Activated CD4-positive, alpha-beta memory T cell treated with anti-CD3 and anti-CD28 coated beads for 36 hours (primary cell): ENCODE measurements at places on chromosomes 6 and 20.

DNA sequence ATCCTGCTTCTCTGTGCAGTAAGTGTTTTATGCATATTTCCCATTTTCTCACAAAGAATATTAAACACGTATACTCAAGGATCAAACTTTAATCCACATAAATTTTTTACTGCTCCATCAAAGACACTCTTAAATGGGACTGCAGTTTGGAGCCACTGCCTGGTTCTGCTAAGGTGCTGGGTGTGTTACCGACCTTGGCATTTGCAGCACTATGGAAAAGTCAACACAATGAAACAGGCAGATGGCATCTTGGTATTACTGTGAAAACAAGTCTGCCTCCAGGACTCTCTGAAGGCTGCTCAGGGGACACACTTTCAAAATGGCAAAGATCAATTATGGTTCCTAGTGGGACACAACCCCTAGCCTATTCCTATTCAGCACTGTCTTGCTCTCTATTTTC lies 17.3 kb upstream of the HLA-G start:
- no peak for DNase-seq

DNA sequence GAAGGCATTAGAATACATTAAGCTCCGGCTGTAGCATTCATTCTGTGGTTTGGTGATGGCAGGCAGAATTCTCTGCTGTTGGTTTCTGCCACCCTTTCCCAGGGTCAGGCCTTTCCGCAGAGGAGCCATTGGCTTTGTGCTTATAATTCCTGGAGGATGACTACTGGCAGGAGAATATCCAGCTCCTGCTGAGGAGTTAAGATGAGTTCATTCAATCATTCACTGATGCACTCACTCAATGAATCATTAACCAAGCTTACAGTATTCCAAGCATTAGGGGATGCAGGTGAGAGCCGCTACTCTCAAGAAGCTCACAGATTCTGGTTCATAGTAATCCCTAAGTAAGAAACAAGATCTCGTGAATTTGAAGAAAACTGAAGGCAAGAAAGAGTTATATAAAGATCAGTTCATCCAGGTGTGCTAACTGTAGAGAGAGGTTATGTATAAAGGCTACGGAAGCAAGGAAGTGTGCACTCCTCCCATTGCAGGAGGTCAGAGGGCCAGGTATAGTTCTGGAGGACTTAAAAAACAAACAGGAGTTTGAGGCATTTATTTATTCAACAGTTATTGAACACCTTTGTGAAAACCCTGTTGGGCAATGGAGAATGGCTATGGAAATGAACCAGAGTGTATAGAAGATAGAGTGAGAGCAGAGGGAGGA lies 75.5 kb downstream of the HMGN3 start:
- no peak for DNase-seq

DNA sequence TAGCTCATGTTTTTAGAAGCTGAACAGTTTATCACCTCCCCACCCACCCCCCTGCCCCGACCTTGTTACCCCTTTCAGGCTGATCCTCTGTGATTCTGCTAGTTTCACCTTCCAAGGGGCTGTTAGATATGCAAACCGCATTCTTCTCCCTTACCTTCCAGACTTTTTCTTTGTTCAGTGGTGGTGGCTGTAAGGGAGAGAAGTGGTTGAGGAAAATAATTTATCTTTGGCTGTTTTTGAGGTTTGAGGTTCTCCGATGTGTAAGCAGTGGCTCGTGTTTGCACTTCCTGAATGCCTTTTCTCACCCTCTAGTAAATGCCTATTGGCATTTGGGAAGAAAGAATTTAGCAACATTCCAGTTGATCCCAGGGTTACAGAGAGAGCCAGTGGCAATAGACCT lies 69.4 kb upstream of the KCNG1 start:
- DNase-seq: no peak

DNA sequence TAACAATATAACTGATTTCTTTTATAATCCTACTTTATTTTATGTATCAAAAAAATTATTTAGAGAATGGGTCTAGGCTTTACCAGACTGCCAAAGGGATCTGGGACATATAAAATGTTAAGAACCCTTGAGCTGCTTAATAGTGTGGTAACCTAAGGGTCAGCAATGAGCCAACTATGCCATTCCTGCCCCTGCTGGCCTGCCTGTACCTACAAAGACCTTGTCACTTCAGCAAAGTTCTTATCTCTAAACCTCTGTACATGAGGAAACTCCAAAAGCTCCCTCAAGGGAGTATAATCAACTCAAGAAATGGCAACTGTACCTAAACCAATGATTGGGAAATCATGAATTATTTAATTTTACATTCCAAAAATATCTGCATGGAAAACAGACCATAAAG lies 266.9 kb downstream of the PKHD1 start:
- no peak for DNase-seq

- no peak for DNase-seq
Measured at GRCh38 chr20:45325371-45325770, 17.3 kb upstream of the MATN4 start.

GRCh38 chr20:5539691-5540090 lies 210.5 kb upstream of the SHLD1 start:
- DNase-seq: no peak

GRCh38 chr6:41353333-41353732 lies 17.9 kb downstream of the NCR2 start:
- no peak for DNase-seq

- no peak for DNase-seq
Measured at GRCh38 chr6:25192590-25193459, 86.3 kb upstream of the CARMIL1 start.

GRCh38 chr20:44580581-44581268 lies 1.7 kb upstream of the PKIG start:
- DNase-seq: peak; percentile 20

DNA sequence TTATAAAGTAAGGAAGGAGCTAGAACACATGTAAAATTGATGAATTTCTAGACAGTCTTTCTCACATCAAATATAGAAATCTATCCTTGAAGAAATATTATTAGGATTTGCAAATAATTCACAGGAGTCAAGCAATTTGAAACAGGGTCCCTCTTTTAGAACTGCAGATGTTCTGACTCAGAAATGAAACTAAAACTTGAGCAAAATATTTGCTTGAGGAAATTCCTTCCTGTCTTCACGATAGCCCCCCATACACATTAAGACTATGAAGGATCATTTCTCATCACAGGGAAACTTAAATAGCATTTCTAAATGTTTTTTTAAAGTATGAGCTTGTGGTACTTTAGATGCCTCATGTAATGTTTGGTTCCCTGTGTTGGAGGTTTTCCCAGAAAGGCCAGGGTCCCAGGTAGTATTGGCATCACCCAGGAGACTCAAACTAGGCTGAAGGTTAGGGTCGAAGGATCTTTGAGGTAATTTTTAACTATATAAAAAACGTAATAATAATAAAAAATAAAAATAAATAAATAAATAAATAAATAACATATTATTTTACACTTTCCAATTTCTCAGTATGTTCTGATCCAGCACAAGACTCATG lies 144.0 kb upstream of the TBX18 start:
- DNase-seq: no peak

- no peak for DNase-seq
Measured at GRCh38 chr6:148996815-148997214, 250.0 kb downstream of the UST start.

- DNase-seq: peak; percentile 29
Measured at GRCh38 chr6:40791004-40791403, 203.8 kb upstream of the LRFN2 start.

GRCh38 chr20:57783196-57783595 lies 73.4 kb upstream of the PMEPA1 start:
- no peak for DNase-seq

- DNase-seq: no peak
Measured at GRCh38 chr6:127103482-127103881, 15.0 kb upstream of the RSPO3 start.
